SHP77 treated with DMSO at 0.1 percent for 48 hours (cell line): ENCODE measurements at places on chromosomes 13 and 19.

DNA sequence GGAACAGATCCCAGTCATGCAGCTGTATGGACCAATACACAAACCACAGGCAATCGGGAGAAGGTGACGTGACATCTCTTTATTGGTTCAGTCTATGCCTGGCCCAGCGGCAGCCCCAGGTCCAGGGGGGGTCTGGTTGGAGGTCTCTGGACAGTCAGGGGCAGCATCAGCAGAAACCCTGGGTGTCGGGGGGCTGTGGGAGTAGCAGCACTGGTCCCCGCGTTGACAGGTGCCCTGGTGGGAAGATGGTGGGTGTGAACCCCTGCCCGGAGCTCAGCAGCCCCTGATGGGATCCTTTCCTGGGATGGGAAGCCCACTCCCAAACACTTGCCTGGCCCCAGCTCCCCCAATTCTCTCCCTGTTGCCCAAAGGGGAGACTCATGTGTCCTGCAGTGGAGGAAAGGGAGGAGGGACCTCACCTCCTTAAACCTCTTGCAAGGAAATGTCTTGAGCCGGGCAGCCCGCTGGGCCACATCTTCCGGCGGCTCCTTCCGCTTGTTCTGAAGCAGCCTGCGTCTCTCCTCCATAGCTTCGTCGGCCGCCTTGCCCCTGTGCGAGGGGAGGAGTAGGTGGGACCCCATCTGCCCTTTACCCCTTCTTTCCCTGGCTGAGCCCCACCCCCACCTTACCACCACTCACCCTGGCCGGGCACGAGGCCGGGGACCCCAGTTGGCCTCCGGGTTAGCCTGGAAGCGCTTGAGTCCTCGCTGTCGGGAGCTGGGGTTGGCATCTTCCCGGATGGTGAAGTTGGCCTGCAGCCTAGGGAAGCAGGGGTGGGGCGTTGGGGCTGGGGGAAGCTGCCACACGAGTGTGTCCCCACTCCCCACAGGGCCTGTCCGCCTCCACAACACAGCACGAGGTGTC, 2.4 kb upstream of the LYL1 start:
- DNase-seq = no peak

DNA sequence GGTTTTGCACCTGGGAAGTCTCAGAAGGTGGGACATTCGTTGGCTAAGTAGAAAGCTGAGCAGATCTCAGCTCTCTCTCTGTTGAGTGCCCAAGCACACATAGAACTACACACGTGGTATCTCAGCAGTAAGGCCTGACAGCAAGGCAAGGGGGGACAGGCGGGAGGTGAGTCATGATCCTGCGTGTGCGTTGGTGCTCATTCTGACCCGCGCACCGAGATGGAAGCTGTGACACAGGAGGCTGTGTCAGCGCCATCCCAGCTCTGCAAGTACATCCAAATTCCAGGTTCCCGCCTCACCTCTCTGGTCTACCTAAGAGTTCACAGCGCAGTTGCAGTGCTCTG, 135.7 kb downstream of the USP12 start:
- DNase-seq = no peak

DNA sequence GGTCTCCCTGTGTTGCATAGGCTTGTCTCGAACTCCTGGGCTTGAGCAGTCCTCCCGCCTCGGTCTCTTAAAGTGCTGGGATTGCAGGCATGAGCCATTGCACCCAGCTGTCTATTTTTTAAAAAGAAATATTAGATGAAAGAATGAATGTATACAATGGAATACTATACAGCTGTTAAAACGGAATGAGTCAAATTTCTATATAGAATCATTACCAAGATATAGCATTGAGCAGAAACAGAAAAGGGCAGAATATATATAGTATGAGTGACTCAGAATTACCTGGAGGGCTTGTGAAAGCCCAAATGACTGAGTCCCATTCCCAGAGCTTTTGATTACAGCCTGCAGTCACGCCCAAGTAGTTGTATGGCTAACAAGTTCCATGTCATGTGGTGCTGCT, 4.4 kb downstream of the DACT3 start:
- no peak for DNase-seq

- DNase-seq = no peak
Measured at GRCh38 chr13:64770743-64771142, 2459.4 kb downstream of the PCDH9 start.

- DNase-seq = no peak
Measured at GRCh38 chr13:60617991-60618733, 221.1 kb downstream of the TDRD3 start.

GRCh38 chr19:10389863-10390262, 9.5 kb upstream of the TYK2 start:
- no peak for DNase-seq

- no peak for DNase-seq
Measured at GRCh38 chr13:72963762-72964161, 95.0 kb upstream of the KLF5 start.
